ENCODE measurements at places on chromosomes 11 and 22. TPM values are rescaled to one million over a fixed set of nuclear protein-coding genes. Genes with fewer than 3 reads are reported as not detected.

GRCh38 chr11:119195680-119196079 lies 10.4 kb downstream of the NHERF4 start:
- no peak for DNase-seq

DNA sequence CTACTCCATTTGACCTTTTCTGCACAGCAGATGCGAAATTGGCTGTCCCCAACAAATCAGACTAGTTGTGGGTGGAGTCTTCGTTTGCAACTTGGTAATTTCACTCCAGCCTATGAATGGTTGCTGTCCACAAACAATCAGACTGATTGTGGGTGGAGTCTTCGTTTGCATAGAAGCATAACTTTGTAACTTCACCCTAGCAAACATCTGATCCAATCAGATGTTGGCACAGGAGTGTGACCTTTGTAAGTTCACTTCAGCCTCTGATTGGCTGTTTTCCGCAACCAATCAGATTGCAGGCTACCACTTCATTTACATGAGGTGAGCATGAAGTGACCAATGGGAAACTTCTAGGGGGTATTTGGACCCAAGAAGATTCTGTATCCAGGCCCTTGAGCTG lies 16.3 kb upstream of the CABP2 start:
- no peak for DNase-seq

GRCh38 chr11:70650075-70650909 lies 252.0 kb downstream of the CTTN start:
- DNase-seq, result peak; percentile 57

TMEM132A gene
- 19.6 TPM for polyA plus RNA-seq

- no peak for DNase-seq
Measured at GRCh38 chr11:83680321-83680720, 394.2 kb upstream of the CCDC90B start.

GRCh38 chr22:26586556-26587325 lies 3.2 kb downstream of the TPST2 start:
- DNase-seq, result peak; percentile 39

DNA sequence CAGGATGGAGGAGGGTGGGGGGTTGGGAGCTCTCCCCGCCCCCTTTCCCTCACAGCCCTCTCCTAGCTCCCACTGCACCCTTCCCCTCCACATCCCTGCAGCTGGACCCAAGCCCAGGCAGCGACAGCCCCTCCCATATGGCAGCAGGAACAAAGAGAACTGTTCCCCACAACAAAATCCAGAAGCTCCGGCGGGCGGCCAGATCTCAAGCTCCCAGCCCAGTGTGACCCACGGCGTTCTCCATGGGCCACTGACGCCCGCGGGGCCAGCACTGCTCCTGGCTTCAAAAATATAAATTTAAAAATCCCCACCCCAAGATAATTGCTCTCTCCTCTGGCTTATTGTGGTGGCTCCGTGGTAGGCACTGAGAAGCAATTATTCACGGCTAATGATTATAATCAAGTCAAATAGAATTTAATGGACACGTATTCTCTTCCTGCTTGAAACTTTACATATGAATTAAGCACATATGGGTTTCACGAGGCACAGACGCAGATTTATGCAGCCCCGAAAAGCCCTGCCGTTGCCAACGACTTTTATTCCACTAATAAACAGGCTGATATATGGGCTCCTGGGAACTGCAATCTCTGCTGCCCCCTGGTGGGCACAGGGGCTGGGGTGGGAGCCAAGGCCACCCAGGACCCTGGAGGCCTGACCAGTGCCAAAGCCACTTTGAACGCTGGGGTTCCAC lies 17.5 kb downstream of the MACROD1 start:
- DNase-seq, result peak; percentile 61

SCN4B gene
- 4.2 TPM for polyA plus RNA-seq

HNRNPUL2 gene
- polyA plus RNA-seq, result 65.1 TPM

FOSL1 gene
- polyA plus RNA-seq, result 0.15 TPM

- DNase-seq, result peak; percentile 9
Measured at GRCh38 chr22:40593460-40594273, 42.9 kb downstream of the MRTFA start.

SLC22A25 gene
- polyA plus RNA-seq, result 0.01 TPM

UPK2 gene
- polyA plus RNA-seq, result 0.10 TPM

SERPIND1 gene
- polyA plus RNA-seq, result 0.22 TPM

- no peak for DNase-seq
Measured at GRCh38 chr11:69306821-69307220, 12.9 kb downstream of the MYEOV start.

MFRP gene
- 0.01 TPM for polyA plus RNA-seq

GRCh38 chr22:41664951-41665350 lies 23.7 kb downstream of the SNU13 start:
- no peak for DNase-seq

NOX4 gene
- 4.6 TPM for polyA plus RNA-seq

DNA sequence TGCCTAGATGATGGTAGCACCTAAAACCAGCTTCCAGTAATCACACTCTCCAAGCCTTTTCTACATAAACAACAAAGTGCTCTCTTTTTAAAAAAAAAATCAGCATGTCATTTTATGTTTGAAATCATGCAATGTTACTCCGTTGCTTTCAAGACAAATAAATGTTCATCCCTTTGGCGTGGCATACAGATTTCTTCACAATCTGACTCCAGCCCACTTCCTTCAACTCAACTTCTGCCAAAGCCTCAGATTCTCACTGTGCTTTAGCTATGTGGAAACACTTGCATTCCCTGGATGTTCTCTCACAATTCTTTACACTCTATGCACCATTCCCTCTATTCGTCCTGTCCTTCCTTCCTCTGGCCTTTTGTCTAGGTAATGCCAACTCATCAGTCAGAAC lies 206.3 kb upstream of the BLID start:
- no peak for DNase-seq

- DNase-seq, result no peak
Measured at GRCh38 chr11:3865388-3866193, 10.1 kb downstream of the STIM1 start.

Measured in large intestine (tissue), 12 donors.